Muscle of leg (tissue), 16 donors: ENCODE measurements at places on chromosomes 2 and 18. TPM values are rescaled to one million over a fixed set of nuclear protein-coding genes. Genes with fewer than 3 reads are reported as not detected.

DNA sequence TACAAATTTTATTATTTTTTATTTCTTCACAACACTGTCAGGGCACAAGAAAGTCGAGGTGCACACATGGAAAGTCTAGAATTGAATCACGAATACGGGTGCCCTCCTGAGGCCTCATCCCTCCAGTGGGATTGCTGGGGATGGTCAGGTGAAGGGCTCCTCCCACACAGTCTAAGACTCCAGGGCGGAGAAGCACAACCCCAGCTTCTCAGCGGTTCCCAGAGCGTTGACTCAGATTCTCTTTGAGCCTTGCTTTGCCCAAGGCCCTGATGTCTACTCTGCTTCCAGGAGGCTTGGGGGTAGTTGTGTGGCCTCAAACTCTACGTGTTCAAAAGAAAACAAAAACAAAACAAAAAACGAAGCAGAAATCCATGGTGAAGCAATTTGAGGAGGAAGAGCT is 108.4 kb downstream of the LYPD6B start:
- no peak for DNase-seq
- H3K27ac ChIP-seq: no peak overlapping the region
- H3K27me3 ChIP-seq: peaks cover 2% of the 10 kb centered on the region
- H3K4me3 ChIP-seq: no peak overlapping the region
- no peaks in the 10 kb centered on the region for H3K4me1 ChIP-seq

L3MBTL4 gene
- 4.2 TPM for total RNA-seq

- no peak overlapping the region for H3K27ac ChIP-seq
- no peaks in the 10 kb centered on the region for H3K27me3 ChIP-seq
- H3K4me3 ChIP-seq: no peak overlapping the region
- H3K36me3 ChIP-seq: no peaks in the 10 kb centered on the region
- H3K4me1 ChIP-seq: no peaks in the 10 kb centered on the region
Observed at GRCh38 chr2:48948400-48949125, 193.0 kb upstream of the LHCGR start.

GRCh38 chr2:84971510-84972206 is 697 bp downstream of the KCMF1 start:
- H3K4me3 ChIP-seq: peak overlapping the region; percentile 69
- no peaks in the 10 kb centered on the region for H3K27me3 ChIP-seq
- peak overlapping the region; percentile 90 for H3K27ac ChIP-seq
- H3K4me1 ChIP-seq: peaks cover 12% of the 10 kb centered on the region
- H3K36me3 ChIP-seq: peaks cover 7% of the 10 kb centered on the region

DNA sequence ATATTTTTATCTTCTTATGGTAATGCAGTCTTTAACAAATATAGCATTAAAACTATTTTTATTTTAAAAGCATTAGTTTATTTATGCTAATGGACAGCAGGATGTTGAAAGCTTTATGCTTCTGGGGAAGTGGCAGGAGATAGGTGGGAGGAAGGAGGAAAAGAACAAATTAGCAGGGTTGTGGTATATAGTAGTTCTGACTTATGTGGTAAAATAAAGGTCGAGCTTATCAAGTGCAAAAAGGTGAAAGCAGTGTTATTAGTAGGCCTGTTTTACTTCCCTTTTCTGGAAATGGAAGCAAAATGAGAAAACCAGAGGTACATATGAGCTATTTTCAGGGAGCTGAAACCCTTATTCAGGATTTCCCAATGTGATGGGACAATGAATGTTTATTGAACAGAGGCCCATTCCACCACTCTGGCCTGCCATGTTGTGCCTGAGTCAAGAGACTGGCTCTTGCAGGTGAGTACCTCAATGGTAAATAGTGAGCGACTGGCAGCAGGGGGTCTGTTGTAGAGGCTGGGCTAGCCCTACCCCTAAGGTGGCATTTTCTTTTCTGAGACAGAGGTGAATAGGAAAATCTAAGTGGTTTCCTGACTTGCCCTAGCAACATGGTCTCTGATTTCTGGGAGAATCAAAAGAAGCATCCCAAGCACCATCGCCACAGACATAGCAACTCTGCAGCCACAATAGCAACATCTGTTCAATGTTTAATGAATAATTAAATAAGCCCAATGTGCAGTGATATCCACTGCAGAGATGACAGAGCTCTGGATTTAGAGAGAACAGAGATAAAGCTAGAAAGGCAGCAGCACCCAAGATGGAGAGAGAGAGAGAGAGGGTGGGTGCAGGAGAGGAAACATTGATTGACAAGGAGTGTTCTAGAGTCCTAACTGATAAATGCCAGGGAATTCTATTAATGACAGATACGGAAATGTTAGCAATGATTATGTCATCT is 119.7 kb downstream of the UPP2 start:
- no peaks in the 10 kb centered on the region for H3K27me3 ChIP-seq
- H3K4me1 ChIP-seq: no peaks in the 10 kb centered on the region
- H3K36me3 ChIP-seq: no peaks in the 10 kb centered on the region
- no peak overlapping the region for H3K4me3 ChIP-seq

TEX44 gene
- total RNA-seq: not detected

C18orf32 gene
- 20.5 TPM for total RNA-seq

CNTNAP5 gene
- 0.13 TPM for total RNA-seq

SERPINB11 gene
- not detected for total RNA-seq

DNA sequence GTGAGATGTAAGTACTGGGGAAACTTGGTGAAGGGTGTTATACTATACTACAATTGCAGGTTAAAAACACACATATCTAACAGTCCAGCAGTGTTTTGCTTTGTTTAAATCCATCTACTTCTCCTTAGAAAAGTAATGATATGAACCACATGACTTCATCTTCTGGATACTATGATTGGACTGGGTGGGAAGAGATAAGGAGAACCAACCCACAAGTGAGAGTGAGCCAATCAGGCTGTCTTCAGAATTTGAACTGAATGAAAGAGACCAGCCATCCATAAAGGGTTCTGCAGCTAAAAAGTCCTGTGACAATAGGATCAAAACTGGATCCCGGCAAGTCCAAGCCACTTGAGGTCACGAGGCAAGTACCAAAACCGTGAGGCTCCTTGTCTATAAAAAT is 46.6 kb downstream of the KANSL3 start:
- no peaks in the 10 kb centered on the region for H3K27me3 ChIP-seq
- DNase-seq: no peak
- no peaks in the 10 kb centered on the region for H3K4me1 ChIP-seq
- H3K4me3 ChIP-seq: no peak overlapping the region
- no peak overlapping the region for H3K27ac ChIP-seq

GRCh38 chr2:60219536-60219935 is 333.9 kb downstream of the BCL11A start:
- no peak overlapping the region for H3K27ac ChIP-seq
- H3K4me1 ChIP-seq: peaks cover 3% of the 10 kb centered on the region
- no peak overlapping the region for H3K4me3 ChIP-seq
- no peaks in the 10 kb centered on the region for H3K36me3 ChIP-seq
- H3K27me3 ChIP-seq: peaks cover 5% of the 10 kb centered on the region

DNA sequence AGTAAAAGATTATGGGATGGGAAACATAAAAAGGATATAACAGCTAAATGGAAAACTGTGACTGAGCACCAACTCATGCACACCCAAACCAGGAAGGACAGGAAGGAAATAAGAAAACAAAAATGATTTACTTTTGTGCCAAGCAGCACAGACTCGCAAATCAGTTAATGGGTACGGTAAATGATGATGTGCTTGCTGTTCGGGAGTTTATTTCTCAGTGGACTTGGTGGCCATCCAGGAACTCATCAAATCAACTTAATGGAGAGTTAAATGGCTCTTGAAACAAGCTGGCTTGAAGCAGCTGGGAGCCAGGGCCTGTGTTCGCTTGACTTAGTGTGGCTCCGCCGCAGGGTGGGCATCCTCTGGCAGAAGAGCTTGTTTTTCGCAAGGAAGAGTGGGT is 36.2 kb downstream of the MTCL1 start:
- H3K4me1 ChIP-seq: peaks cover 4% of the 10 kb centered on the region
- no peak overlapping the region for H3K4me3 ChIP-seq
- no peak for DNase-seq

GRCh38 chr2:42513252-42513918 is 19.6 kb upstream of the KCNG3 start:
- H3K36me3 ChIP-seq: no peaks in the 10 kb centered on the region
- H3K4me3 ChIP-seq: no peak overlapping the region
- no peaks in the 10 kb centered on the region for H3K4me1 ChIP-seq
- DNase-seq: peak; percentile 27
- H3K27ac ChIP-seq: no peak overlapping the region

ANKRD30BL gene
- 0.22 TPM for total RNA-seq

DNA sequence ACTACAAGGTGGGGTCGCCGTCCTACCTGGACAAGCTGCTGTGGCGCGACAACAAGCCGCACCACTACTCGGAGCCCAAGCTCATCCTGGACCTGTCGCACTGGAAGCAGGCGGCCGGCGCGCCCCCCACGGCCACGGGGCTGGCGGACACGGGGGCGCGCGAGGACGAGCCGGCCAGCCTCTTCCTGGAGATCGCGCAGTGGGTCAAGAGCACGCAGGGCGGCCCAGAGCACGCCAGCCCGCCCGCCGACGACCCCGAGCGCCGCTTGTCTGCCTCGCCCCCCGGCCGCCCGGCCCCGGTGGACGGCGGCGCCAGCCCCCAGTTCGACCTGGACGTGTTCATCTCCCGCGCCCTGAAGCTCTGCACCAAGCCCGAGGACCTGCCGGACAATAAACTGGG is 90.4 kb downstream of the MRO start:
- no peak overlapping the region for H3K27ac ChIP-seq
- no peaks in the 10 kb centered on the region for H3K36me3 ChIP-seq
- peaks cover 41% of the 10 kb centered on the region for H3K4me1 ChIP-seq
- no peak overlapping the region for H3K4me3 ChIP-seq

UBXN2A gene
- 22.7 TPM for total RNA-seq

MPP4 gene
- 0.18 TPM for total RNA-seq

- H3K27me3 ChIP-seq: peaks cover 3% of the 10 kb centered on the region
- peak overlapping the region; percentile 94 for H3K27ac ChIP-seq
- no peaks in the 10 kb centered on the region for H3K36me3 ChIP-seq
- peak; percentile 87 for DNase-seq
Observed at GRCh38 chr2:5696945-5697521, 4.8 kb downstream of the SOX11 start.

- H3K4me3 ChIP-seq: peak overlapping the region; percentile 45
- no peak overlapping the region for H3K27ac ChIP-seq
- H3K4me1 ChIP-seq: peaks cover 17% of the 10 kb centered on the region
- no peaks in the 10 kb centered on the region for H3K36me3 ChIP-seq
Observed at GRCh38 chr2:26562811-26563645, 78.1 kb downstream of the CIB4 start.

- no peak overlapping the region for H3K4me3 ChIP-seq
- H3K4me1 ChIP-seq: no peaks in the 10 kb centered on the region
- DNase-seq: no peak
- H3K27ac ChIP-seq: no peak overlapping the region
Observed at GRCh38 chr2:143420313-143420712, 291.1 kb downstream of the ARHGAP15 start.

CYP26B1 gene
- 11.7 TPM for total RNA-seq

- H3K27me3 ChIP-seq: no peaks in the 10 kb centered on the region
- H3K4me1 ChIP-seq: no peaks in the 10 kb centered on the region
- H3K4me3 ChIP-seq: no peak overlapping the region
- DNase-seq: no peak
- peaks cover 2% of the 10 kb centered on the region for H3K36me3 ChIP-seq
Observed at GRCh38 chr18:61860302-61860701, 32.5 kb downstream of the RNF152 start.

MAPRE3 gene
- total RNA-seq: 7.8 TPM

DNA sequence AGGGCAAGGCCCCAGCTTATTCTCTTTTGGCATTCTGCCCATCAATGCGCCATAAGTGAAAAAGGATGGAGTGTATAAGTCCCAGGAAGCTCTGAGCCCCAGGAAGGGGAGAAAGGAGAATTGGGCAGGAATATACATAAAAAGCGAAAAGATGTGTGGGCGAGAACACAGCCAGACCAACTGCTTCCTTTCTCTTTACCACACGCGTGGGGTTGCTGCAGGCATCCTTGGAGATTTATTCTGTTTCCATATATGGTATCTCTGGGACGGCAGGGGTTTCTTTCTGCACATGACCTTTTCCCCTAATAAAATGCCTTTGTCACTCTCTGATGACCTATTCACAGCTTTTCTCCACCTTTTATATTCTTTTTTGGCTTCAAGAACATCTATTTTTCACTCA is 440.5 kb downstream of the NBAS start:
- DNase-seq: peak; percentile 8
- no peaks in the 10 kb centered on the region for H3K36me3 ChIP-seq
- no peak overlapping the region for H3K27ac ChIP-seq
- H3K4me1 ChIP-seq: peaks cover 8% of the 10 kb centered on the region
- no peak overlapping the region for H3K4me3 ChIP-seq

DNA sequence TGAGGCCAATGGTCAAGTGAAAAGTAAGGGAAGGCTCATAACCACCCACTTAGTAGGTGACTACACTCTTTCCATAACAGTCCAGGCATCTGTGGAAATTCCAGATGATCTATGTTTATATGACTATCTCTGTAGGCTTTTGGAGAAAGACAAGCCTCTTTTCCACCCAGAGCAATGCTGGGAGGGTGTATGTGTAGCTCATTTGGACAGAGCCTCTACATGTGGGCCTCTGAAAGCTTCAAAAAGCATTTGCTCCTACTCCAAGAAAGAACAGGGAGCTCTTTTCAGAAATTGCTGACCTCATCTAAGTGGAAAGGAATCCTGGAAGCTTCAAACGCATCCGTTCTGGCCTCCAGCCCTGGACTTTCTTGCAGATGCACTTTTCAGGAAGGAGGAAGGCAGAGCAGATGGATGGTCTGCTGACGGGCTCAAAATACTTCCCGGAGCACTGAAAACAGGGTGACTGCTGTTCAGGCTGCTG is 308.7 kb downstream of the LRATD1 start:
- H3K4me3 ChIP-seq: no peak overlapping the region
- no peaks in the 10 kb centered on the region for H3K27me3 ChIP-seq
- DNase-seq: peak; percentile 98
- no peak overlapping the region for H3K27ac ChIP-seq
- H3K4me1 ChIP-seq: no peaks in the 10 kb centered on the region

DNA sequence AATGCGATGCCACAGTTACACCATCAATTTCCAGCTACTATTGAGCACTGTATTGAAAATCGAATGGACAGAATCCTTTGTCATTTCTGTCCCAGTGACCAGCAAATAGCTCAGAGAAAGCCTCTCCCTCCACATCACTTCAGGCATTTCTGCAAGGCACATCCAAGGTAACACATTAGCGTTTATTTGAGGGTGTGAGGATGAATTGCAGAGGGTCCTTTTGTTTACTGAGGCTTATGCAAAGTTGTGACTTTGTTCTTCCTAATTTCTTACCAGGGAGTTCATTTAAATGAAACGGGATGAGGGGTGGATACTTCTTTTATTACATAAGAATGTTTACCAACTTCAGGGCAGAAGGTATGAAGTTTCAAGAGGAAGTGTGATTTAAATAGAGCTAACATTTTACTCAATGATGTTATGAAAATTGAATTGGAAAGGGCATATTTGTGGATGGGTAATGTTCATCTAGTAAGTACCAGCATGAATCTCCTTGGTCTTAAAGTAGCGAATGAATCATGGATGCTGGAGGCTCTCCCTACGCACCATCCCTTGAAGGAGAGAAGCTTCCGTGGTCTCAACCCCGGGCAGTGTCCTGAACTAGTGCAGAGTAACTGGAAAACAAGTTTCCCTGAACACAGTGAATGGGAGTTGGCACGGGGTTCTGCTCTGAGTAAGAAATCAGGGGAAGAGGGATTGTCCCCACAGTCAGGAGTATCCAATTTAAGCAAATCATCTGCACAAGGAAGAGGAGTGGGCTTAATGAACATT is 756.5 kb downstream of the GALR1 start:
- H3K4me1 ChIP-seq: no peaks in the 10 kb centered on the region
- no peak overlapping the region for H3K4me3 ChIP-seq
- no peaks in the 10 kb centered on the region for H3K36me3 ChIP-seq
- DNase-seq: no peak
- no peak overlapping the region for H3K27ac ChIP-seq
- H3K27me3 ChIP-seq: peaks cover 4% of the 10 kb centered on the region

ERBB4 gene
- 12.7 TPM for total RNA-seq

- no peak overlapping the region for H3K4me3 ChIP-seq
- no peaks in the 10 kb centered on the region for H3K36me3 ChIP-seq
- no peak overlapping the region for H3K27ac ChIP-seq
- H3K27me3 ChIP-seq: no peaks in the 10 kb centered on the region
- H3K4me1 ChIP-seq: no peaks in the 10 kb centered on the region
- DNase-seq: no peak
Observed at GRCh38 chr18:61064911-61065310, 268.3 kb upstream of the CDH20 start.
